ENCODE measurements at places on chromosomes 7 and 10.

- no peak for DNase-seq
Measured at GRCh38 chr7:27890205-27890849, 150.4 kb downstream of the TAX1BP1 start.

DNA sequence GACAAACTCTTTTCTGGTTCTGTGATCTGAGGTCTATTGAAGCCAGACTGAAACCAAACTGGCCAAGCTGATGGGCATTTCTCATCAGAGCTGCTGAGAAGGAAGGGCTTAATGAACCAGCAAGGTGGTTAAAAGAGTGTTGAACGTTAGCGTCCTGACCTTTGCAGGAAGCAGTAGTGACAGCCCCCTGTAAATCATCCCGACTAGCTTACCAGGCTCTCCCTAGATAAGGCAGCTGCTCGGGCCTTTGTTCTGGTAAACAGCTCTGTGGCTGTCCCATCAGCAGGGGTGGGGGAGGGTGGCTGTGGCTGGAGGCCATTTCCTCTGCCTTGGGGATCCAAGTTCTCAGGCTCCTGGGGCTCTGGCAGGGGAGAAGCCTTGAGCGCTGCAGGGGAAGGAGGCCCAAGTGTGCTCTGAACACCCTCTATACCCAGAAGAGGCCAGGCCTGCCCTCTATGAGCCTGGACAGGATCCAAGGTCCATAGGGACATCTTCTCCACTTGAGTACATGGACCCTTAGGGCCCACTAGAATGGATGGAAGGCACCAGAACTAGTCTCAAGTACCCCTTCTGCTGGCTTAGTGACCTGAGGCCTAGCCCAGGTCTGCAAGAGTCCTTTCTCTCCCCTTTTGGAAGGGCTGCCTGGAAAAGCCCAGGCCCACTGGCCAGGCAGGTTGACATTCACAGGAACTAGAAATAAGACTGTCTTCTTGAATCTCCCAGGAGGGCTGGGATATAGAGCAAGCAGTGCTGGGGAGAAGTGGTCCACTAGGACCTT is 134.6 kb downstream of the ARHGAP22 start:
- DNase-seq = no peak

DNA sequence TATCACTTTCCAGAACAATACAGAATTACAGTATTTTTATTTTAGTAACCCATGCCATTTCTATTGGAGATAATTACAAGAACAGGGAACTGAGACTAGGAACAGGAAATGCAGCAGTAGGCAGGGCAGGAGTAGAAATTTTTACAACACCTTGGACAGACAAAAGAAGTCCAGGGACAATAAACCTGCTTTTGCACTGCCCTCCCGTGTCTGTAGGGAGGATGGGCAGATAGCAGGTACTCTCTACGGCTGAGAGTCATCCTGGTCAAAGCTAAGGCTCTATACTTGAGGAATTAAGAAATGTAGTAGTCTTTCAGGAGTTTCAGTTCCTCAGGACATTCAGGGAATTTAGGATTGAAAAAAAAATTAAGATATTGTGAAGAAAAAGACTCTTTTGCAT is 63.4 kb downstream of the VAX1 start:
- no peak for DNase-seq

DNA sequence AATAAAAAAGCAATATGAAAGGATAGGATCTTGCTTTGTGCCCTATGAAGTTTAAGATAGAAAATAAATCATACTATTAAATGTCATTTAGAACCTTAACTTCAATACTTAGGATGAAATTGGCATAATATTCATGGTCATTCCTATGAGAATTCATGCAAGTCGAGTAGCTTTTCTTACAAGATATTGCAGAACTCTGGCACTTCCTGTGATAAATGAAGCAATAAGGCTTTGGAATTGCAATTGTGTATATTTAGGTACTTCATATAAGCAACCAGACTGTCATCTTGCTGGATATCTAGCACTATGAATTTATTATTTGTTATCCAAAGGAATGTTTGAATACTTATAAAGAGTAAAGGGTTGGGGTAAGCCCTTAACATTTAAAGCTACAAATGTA is 116.5 kb downstream of the ZNF438 start:
- peak; percentile 7 for DNase-seq

DNA sequence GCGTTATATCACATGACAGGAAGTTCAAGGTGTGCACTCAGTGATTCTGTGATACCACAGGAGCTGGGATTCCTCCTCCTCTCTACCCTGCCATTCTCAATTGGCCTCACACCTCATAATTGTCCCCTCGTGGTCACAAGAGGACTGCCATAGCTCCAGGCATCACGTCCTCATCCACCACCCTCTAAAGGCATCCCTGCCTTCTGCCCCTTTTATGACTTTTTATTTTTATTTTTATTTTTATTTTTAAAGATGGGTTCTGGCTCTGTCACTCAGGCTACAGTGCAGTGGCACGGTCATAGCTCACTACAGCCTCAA is 47.0 kb downstream of the PDGFA start:
- DNase-seq = no peak

DNA sequence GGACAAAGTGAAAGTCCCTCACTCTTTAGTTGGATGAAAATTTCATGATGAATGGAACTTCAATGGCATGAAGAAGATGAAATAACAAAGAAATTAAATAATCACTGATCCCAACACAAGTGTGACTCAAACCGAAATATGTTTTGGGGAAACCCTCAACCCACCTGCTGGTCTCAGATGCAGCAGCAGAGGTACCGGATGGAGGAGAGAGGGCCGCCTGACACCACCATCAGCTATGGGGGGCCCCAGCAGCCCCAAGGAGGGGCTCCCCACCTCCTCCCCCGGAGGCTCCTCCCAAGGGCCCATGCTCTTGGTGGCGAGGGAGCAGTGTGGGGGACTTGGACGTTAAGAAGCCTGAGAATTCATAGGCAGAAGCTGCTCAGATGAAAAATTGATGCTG is 137.2 kb upstream of the ADARB2 start:
- no peak for DNase-seq

GRCh38 chr7:157253850-157254249 is 83.0 kb upstream of the DNAJB6 start:
- no peak for DNase-seq
